ENCODE measurements at places on chromosomes 4 and X.
A peak's percentile ranks its signal among the peaks of the same experiment; 100 is the strongest.

- no peaks in the 10 kb centered on the region for H3K36me3 ChIP-seq
- DNase-seq, result no peak
- H3K4me3 ChIP-seq, result no peak overlapping the region
- H3K27me3 ChIP-seq, result no peaks in the 10 kb centered on the region
- H3K4me1 ChIP-seq, result no peaks in the 10 kb centered on the region
These were observed 50.9 kb downstream of the USP26 start for GRCh38 chrX:133045986-133046385.

DNA sequence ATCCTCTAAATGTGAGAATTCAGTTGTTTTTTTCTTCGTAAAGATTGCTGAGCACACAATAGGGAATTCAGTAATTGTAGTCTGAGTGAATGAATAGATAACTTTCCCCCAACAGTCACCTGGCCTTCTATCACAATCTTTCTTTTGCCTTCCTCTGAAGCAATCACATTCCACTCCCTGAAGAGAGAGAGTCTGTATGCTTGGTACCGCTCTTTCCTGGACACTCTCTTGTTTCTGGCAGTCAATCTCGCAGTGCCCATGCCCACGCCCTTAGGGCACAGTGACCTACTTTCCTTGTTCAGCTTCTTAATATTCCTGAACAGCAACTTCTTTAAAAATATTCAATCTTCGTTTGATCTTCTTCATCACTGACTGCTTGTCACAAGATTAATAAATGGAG is 255.9 kb downstream of the ADAMTS3 start:
- peaks cover 42% of the 10 kb centered on the region for H3K4me1 ChIP-seq
- DNase-seq, result no peak
- H3K4me3 ChIP-seq, result no peak overlapping the region
- H3K27ac ChIP-seq, result no peak overlapping the region
- no peaks in the 10 kb centered on the region for H3K27me3 ChIP-seq

GRCh38 chrX:39602195-39602594 is 495.6 kb downstream of the BCOR start:
- peaks cover 28% of the 10 kb centered on the region for H3K27me3 ChIP-seq
- no peaks in the 10 kb centered on the region for H3K4me1 ChIP-seq
- H3K36me3 ChIP-seq, result no peaks in the 10 kb centered on the region
- no peak overlapping the region for H3K4me3 ChIP-seq
- no peak for DNase-seq
- H3K27ac ChIP-seq, result no peak overlapping the region

GRCh38 chrX:154436983-154437752 is at the start of gene GDI1:
GDI1 (plus strand) TSS chrX:154437154; CDS start chrX:154437255, 101 bp downstream.
- peak within 1 kb of the TSS; percentile 79 for H3K4me3 ChIP-seq
- H3K27ac ChIP-seq, result peak within 1 kb of the TSS; percentile 81
- no peaks in the 10 kb centered on the region for H3K27me3 ChIP-seq
- H3K4me1 ChIP-seq, result no peaks in the 10 kb centered on the region
- H3K36me3 ChIP-seq, result no peaks in the 10 kb centered on the region

GRCh38 chr4:139988863-139989765 is 164.9 kb downstream of the MAML3 start:
- H3K4me1 ChIP-seq, result peaks cover 7% of the 10 kb centered on the region
- H3K27me3 ChIP-seq, result no peaks in the 10 kb centered on the region
- peak overlapping the region; percentile 39 for H3K27ac ChIP-seq
- no peaks in the 10 kb centered on the region for H3K36me3 ChIP-seq
- peak; percentile 38 for DNase-seq
- no peak overlapping the region for H3K4me3 ChIP-seq

GRCh38 chrX:43661521-43662240 is 5.6 kb downstream of the MAOA start:
- no peak overlapping the region for H3K4me3 ChIP-seq
- H3K36me3 ChIP-seq, result no peaks in the 10 kb centered on the region
- no peaks in the 10 kb centered on the region for H3K4me1 ChIP-seq
- H3K27ac ChIP-seq, result peak overlapping the region; percentile 54
- DNase-seq, result no peak

- DNase-seq, result no peak
- no peak overlapping the region for H3K27ac ChIP-seq
- no peaks in the 10 kb centered on the region for H3K4me1 ChIP-seq
- H3K27me3 ChIP-seq, result no peaks in the 10 kb centered on the region
These were observed 134.8 kb upstream of the PPARGC1A start for GRCh38 chr4:24024605-24025004.

DNA sequence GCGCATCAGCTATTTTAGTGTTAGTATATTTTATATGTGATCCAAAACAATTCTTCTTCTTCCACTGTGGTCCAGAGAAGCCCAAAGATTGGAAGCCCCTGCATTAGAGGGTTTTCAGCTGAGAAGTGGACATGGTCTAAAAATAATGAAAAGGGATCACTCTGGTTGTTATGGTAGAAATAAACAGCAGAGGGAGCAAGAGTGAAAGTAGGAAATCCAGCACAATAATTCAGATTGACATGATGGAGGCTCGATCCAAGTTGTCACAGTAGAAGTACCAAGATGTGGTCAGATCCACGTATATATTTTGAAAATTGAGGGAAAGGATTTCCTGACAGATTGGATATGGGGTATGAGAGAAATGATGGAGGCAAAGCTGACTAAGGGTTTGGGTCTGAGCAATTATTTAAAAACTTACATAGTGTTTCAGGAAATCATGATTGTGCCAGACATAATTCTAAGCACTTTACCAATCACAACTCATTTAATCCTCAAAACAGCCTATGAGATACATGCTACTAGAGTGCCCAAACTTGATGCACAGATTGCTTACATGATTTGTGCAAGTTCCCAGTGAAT is 17.0 kb upstream of the TMEM144 start:
- DNase-seq, result no peak
- peaks cover 11% of the 10 kb centered on the region for H3K4me1 ChIP-seq
- H3K27ac ChIP-seq, result peak overlapping the region; percentile 5
- H3K27me3 ChIP-seq, result no peaks in the 10 kb centered on the region
- H3K36me3 ChIP-seq, result peaks cover 47% of the 10 kb centered on the region

DNA sequence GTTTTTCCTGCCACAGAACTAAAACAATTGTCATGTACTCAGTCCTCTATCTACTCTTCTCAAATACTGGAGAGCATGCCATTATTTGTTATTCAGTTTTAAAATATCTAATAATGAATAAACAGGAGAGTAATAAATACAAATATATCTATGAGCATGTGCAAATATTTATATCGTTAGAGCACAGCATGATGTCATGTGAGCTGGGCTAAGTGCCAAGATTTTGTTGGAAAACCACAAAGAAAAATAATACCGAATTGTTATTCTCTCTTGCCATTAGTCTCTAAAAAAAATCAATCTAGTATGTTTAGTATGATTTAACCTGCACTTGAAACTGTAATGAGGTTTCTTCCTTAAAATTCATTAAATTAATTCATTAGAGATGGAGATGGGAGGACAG is 97.3 kb downstream of the DDX60 start:
- no peak overlapping the region for H3K27ac ChIP-seq
- H3K27me3 ChIP-seq, result no peaks in the 10 kb centered on the region
- H3K4me1 ChIP-seq, result no peaks in the 10 kb centered on the region
- DNase-seq, result no peak
- H3K4me3 ChIP-seq, result no peak overlapping the region

- no peaks in the 10 kb centered on the region for H3K27me3 ChIP-seq
- peaks cover 21% of the 10 kb centered on the region for H3K4me1 ChIP-seq
- no peaks in the 10 kb centered on the region for H3K36me3 ChIP-seq
- DNase-seq, result no peak
- peak overlapping the region; percentile 21 for H3K4me3 ChIP-seq
These were observed 9.2 kb downstream of the GUCY1A1 start for GRCh38 chr4:155675709-155676429.

- H3K27ac ChIP-seq, result no peak overlapping the region
- H3K27me3 ChIP-seq, result no peaks in the 10 kb centered on the region
- H3K36me3 ChIP-seq, result no peaks in the 10 kb centered on the region
- DNase-seq, result no peak
- H3K4me1 ChIP-seq, result no peaks in the 10 kb centered on the region
- no peak overlapping the region for H3K4me3 ChIP-seq
These were observed 1240.2 kb downstream of the FAM133A start for GRCh38 chrX:94914235-94914634.

GRCh38 chr4:53049528-53049927 is 187.4 kb downstream of the RASL11B start:
- H3K27ac ChIP-seq, result no peak overlapping the region
- H3K36me3 ChIP-seq, result no peaks in the 10 kb centered on the region
- H3K27me3 ChIP-seq, result no peaks in the 10 kb centered on the region
- peaks cover 1% of the 10 kb centered on the region for H3K4me1 ChIP-seq
- no peak for DNase-seq
- H3K4me3 ChIP-seq, result no peak overlapping the region

GRCh38 chr4:6308899-6309643 is 39.4 kb downstream of the WFS1 start:
- no peaks in the 10 kb centered on the region for H3K4me1 ChIP-seq
- peak overlapping the region; percentile 43 for H3K27ac ChIP-seq
- H3K4me3 ChIP-seq, result peak overlapping the region; percentile 61

GRCh38 chr4:57424232-57424897 is 314.2 kb upstream of the IGFBP7 start:
- H3K27me3 ChIP-seq, result peaks cover 3% of the 10 kb centered on the region
- H3K4me3 ChIP-seq, result no peak overlapping the region
- DNase-seq, result no peak

DNA sequence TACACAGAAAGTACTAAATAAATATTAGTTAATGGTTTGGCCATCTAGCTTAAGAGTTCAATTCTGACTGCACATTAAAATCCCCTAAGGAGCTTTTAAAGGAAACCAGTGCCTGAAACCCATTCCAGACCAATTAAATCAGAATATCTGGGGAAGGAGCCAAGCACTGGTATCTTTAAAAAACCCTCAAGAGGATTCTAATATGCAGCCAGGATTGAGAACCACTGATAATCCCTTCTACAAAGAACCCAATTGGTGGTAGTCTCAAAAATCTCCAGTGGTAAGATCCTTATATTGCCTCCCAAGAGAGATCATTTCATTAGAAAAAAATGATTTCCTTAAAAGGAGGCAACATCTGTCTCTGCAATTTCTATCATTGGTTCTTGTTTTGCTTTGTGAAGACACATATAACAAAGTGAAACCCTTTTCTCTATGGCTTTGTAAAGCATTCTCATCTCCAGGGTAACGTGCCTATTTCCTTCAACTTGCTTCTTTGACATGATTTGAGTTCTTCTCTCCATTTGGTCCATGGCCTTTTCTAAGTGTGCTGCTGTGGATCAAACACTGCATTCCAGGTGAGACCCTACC is 3.5 kb downstream of the GPR34 start:
- H3K27me3 ChIP-seq, result no peaks in the 10 kb centered on the region
- DNase-seq, result no peak
- no peak overlapping the region for H3K4me3 ChIP-seq

- no peaks in the 10 kb centered on the region for H3K27me3 ChIP-seq
- H3K4me1 ChIP-seq, result peaks cover 27% of the 10 kb centered on the region
- H3K4me3 ChIP-seq, result no peak overlapping the region
- H3K27ac ChIP-seq, result no peak overlapping the region
- H3K36me3 ChIP-seq, result no peaks in the 10 kb centered on the region
These were observed 72.2 kb downstream of the MAML3 start for GRCh38 chr4:140081641-140082390.

DNA sequence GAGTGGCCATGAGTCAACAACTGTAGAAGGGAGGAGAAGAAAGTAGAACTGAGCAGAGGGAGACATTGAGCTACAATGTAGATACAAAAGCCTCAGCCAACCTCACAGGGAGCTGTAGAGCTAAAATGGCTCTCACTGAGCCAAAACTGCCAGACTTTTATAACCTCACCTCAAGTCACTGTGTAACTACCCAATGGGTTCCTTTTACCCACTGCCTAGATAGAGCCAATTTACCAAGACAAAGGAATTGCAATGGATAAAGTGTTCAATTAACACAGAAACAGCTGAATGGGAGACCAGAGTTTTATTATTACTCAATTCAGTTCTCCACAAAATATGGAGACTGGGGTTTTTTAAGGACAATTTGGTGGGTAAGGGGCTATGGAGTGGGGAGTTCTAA is 938.9 kb upstream of the GRIA3 start:
- no peak overlapping the region for H3K4me3 ChIP-seq
- H3K36me3 ChIP-seq, result no peaks in the 10 kb centered on the region
- no peak overlapping the region for H3K27ac ChIP-seq
- DNase-seq, result no peak

- peaks cover 25% of the 10 kb centered on the region for H3K27me3 ChIP-seq
- no peaks in the 10 kb centered on the region for H3K4me1 ChIP-seq
- H3K27ac ChIP-seq, result no peak within 1 kb of the TSS
- no peak for DNase-seq
- no peak within 1 kb of the TSS for H3K4me3 ChIP-seq
These were observed at the start of gene PAGE1 for GRCh38 chrX:49695276-49696180. PAGE1 (minus strand) TSS chrX:49695984; CDS start chrX:49694770, 1,214 bp downstream.

DNA sequence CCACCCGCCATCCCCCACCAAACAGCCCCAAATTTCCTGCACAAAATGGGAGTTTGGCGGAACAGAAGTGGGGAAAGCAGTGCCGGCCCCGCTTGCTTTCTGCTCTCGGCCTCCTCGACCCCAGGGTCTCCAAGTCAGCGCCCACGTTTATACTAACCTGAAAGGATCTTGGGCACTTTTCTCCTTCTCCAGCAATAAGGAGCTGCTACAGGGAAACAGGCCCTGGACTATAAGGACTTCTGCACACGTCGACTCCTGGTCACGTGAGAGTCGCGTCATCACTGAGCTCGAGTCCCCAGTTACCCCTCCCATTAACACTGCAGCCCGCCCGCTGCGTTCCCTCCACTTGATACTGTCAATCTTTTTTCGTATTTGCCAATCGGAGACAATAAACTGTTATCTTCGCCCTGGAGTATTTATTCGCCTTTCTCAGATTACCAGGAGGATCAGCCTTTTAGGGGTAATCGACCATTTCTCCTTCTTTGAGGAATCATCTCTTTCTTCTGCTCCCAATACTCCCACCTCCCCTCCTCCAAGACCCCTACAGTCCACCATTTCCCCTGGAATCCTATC is at the start of gene TCEAL8:
Gene TCEAL8, minus strand, starts transcription at position 235 of the 573 bp plus-strand sequence. CDS start 1,176 bp downstream, outside the sequence.
- peaks cover 16% of the 10 kb centered on the region for H3K4me1 ChIP-seq
- peak; percentile 72 for DNase-seq
- peak within 1 kb of the TSS; percentile 92 for H3K27ac ChIP-seq
- H3K36me3 ChIP-seq, result no peaks in the 10 kb centered on the region
- H3K4me3 ChIP-seq, result peak within 1 kb of the TSS; percentile 84

DNA sequence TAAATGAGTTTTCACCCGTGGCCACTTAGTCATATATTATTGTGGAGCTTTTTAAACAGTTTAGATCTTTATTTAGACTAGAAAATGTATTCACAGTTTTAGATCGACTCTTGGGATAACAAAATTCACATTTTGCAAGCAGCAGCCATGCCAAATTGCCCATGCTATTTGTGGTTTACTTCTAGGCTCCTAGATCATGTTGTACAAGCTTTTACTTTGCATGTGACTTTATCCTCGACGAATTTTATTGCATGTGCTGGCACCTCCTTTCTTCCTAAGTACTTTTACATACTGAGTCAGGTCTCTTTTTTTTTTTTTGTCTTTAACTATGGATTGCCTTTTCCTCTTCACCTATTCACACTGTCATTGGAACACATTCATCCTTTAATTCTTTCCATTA is 23.2 kb downstream of the BBS12 start:
- H3K27ac ChIP-seq, result no peak overlapping the region
- no peak overlapping the region for H3K4me3 ChIP-seq
- H3K36me3 ChIP-seq, result no peaks in the 10 kb centered on the region
- H3K27me3 ChIP-seq, result peaks cover 5% of the 10 kb centered on the region
- no peak for DNase-seq

- H3K4me1 ChIP-seq, result peaks cover 55% of the 10 kb centered on the region
- H3K36me3 ChIP-seq, result no peaks in the 10 kb centered on the region
- peaks cover 10% of the 10 kb centered on the region for H3K27me3 ChIP-seq
- peak overlapping the region; percentile 60 for H3K27ac ChIP-seq
These were observed 7.4 kb downstream of the DOK7 start for GRCh38 chr4:3470244-3471097.

- DNase-seq, result no peak
- H3K36me3 ChIP-seq, result no peaks in the 10 kb centered on the region
- no peak overlapping the region for H3K4me3 ChIP-seq
- H3K4me1 ChIP-seq, result no peaks in the 10 kb centered on the region
- no peak overlapping the region for H3K27ac ChIP-seq
These were observed 501.0 kb downstream of the IDS start for GRCh38 chrX:149003863-149004660.

All from heart right ventricle (tissue), 16 donors.